GM03348 (cell line): ENCODE measurements at places on chromosomes 2 and 18.

DNA sequence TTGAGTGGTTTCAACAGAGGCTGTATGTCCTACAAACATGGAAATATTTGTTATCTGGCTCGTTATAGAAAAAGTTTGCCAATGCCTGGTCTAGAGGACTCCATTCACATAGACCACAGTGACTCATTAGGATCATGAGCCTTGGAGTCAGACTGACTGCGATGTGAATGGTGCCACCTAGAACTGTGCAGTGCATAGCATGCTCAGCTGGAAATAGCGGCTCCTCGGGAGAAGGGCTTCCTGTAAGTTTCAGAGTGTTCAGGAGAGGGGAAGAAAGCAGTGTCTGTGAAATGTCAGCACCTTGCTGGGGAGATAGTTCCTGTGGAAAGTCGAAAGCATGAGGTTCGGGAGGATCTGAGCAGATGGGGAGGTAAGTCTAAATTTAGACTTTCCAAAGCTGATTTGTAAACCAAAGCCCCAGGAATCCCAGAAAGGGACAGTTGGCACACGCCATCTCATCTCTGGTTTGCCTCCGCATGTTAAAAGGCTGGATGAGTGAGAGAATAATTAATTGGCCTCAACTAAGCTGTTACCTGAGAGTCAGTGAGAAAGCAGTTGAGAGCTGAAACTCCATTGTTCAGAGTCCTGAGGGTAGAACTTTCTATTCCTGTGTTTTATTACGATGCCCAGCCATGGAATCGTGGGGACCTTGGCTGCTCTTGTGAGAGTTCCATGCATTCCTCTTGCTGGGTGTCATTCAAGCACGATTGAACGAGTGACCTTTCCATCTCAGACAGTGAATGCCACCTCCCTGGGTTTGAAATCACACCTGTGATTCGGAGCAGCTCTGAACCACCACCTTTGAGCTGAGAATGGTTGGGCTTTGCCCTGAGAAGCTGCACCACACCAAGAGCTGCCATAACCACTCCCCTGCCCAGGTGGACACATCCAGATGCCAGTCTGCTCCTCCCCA, 99.5 kb downstream of the MAPK4 start:
- peak; percentile 17 for DNase-seq

- DNase-seq = no peak
Measured at GRCh38 chr2:222100704-222101699, 197.8 kb downstream of the PAX3 start.

- no peak for DNase-seq
Measured at GRCh38 chr2:134107402-134107801, 146.5 kb upstream of the MGAT5 start.

DNA sequence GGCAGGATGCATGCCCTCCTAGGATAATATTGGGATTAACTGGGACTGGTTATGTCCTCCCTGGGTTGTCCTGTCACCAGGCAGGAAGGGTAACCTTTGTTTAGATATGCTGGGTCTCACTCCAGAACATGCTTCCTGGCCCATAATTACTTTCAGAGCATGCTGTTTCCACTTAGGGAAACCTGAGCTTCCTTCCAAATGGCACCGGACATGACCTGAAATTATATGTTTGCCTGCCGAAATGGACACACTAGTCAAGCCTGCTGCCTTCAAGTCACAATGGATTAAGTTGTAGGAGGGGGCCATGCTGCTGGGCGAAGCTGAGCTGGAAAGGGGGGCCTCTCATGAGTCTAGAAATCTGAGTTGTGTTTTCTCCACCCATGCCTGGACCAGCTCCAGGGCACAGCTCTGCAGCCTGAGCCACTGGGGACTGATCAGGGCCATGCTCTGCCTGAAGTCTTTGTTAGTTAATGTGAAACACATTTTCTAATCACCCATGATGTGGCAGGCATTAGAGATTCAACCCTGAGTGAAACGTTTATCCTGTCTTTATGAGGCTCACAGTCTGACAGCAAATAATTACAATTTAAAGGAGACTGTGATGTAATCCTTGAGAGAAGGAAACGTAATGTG, 273.3 kb downstream of the TNS1 start:
- DNase-seq = peak; percentile 71

DNA sequence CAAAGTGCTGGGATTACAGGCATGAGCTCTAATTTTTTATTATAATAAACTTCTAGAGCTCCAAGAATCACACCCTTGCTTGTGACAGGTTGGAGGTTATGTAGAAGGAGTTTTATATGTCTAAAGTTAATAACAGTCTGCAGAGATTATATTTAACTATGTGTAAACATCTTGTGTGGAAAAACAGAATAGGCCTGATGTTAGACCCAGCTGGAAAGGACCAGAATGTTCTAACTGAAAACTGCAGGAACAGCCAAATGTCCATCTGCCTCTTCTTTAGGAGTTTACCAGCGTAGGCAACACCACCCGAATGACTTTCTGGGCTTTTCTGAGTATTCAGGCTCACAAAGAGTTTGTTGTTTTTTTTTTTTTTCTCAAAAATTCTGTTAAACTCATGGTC, 67.1 kb upstream of the CDCA7 start:
- DNase-seq = no peak

- no peak for DNase-seq
Measured at GRCh38 chr2:18980104-18980785, 378.2 kb downstream of the OSR1 start.

DNA sequence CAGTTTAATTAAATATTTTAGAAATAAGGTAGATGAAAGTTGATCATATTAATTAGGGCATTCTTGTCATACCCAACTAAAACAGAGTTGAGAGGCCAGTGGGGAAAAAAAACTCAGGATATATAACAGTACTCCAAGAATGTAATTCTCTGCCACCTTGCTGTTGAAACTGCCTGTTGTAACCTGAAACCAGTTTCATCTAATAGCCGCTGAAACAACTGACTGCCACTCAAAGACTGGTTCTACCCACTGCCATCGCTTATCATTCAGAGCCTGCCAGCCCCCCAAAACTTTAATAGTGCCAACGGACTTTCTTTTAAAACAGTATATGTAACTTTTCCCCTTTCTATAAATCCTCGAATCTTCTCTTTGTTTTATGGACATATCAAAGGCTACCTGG, 37.7 kb upstream of the FSIP2 start:
- no peak for DNase-seq

- no peak for DNase-seq
Measured at GRCh38 chr2:178108176-178108575, 4.1 kb upstream of the RBM45 start.

GRCh38 chr2:39050109-39050508, 70.7 kb downstream of the SOS1 start:
- no peak for DNase-seq

DNA sequence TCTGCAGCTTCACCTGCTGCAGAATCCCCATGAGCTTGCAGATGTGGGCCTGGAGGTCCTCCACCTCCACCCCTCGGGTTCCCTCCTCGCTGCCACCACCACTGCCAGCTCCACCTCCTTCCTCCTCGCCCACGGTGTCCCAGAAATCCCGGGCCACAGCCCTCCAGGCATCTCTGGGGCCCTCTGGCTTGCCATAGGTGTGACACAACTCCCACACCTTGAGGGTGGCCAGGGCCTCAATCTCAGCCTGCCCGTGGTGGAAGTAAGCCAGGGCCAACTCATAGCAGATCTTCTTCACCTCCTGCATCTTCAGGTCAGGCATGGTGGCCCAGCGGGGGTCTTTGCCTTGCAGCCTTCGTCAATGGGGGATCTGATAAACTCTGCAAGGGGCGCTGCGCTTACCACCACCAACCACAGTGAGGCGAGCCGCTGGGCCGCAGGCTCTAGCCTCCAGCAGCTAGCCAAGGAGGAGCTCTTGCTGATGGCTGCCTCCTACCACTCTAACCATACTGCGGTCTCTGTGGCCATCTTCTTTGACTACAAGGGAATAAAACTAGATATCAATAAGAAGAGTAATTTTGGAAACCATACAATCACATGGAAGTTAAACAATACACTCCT, 36.1 kb upstream of the ANKRD62 start:
- DNase-seq = no peak
